ENCODE measurements at places on chromosomes 2 and 18. TPM values are rescaled to one million over a fixed set of nuclear protein-coding genes. Genes with fewer than 3 reads are reported as not detected.

DNA sequence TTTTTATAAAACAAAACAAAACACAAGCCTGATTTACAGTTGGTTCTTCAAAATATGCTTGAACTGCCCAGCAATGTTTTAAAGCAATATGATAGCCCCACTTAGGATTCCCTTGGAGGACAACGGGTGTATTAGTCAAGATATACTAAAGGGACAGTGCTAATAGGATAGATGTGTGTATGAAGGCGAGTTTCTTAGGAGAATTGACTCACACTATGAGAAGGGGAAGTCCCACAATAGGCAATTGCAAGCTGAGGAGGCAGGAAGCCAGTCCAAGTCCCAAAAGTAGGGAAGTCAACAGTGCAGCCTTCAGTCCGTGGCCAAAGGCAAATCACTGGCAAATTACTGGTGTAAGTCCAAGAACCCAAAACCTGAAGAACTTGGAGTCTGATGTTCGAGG lies 167.9 kb downstream of the CBLN2 start:
- H3K4me1 ChIP-seq: no peaks in the 10 kb centered on the region
- DNase-seq: no peak
- no peaks in the 10 kb centered on the region for H3K36me3 ChIP-seq
- no peaks in the 10 kb centered on the region for H3K27me3 ChIP-seq

DNA sequence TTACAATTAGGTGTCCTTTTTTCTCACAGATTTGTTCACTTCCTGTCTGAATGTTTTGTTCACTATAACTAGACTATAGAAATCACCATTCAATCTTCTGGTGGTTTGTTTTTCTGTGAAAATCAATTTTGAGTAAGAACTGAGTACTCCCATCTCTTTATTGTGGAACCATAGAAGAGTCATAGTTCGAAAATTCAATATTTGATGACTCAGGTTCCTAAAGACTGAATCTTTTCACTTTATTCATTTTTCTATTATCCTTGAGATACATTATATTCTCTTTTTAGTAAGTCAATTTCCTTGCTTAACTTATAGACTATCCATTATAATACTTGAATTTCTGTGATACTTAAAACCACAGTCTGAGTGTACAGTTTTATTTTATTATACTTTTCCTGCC lies 49.3 kb upstream of the KCNH7 start:
- DNase-seq: no peak
- H3K4me3 ChIP-seq: no peak overlapping the region
- no peaks in the 10 kb centered on the region for H3K36me3 ChIP-seq
- H3K4me1 ChIP-seq: no peaks in the 10 kb centered on the region

GRCh38 chr18:37487400-37487867 lies 78.2 kb downstream of the CELF4 start:
- H3K4me1 ChIP-seq: no peaks in the 10 kb centered on the region
- no peaks in the 10 kb centered on the region for H3K36me3 ChIP-seq
- H3K4me3 ChIP-seq: no peak overlapping the region

GRCh38 chr2:239073745-239074530 lies 226.1 kb downstream of the TWIST2 start:
- H3K27ac ChIP-seq: no peak overlapping the region
- no peaks in the 10 kb centered on the region for H3K36me3 ChIP-seq
- no peaks in the 10 kb centered on the region for H3K4me1 ChIP-seq
- no peak overlapping the region for H3K4me3 ChIP-seq
- H3K27me3 ChIP-seq: no peaks in the 10 kb centered on the region

- no peaks in the 10 kb centered on the region for H3K4me1 ChIP-seq
- H3K36me3 ChIP-seq: no peaks in the 10 kb centered on the region
- no peak for DNase-seq
- H3K27ac ChIP-seq: no peak overlapping the region
- H3K27me3 ChIP-seq: no peaks in the 10 kb centered on the region
Observed at GRCh38 chr2:183522489-183523266, 398.4 kb downstream of the NUP35 start.

NT5C1B gene
- not detected for total RNA-seq

RPIA gene
- total RNA-seq: 7.8 TPM
